Fibroblast of lung (primary cell): ENCODE measurements at places on chromosomes 3 and 15.

DNA sequence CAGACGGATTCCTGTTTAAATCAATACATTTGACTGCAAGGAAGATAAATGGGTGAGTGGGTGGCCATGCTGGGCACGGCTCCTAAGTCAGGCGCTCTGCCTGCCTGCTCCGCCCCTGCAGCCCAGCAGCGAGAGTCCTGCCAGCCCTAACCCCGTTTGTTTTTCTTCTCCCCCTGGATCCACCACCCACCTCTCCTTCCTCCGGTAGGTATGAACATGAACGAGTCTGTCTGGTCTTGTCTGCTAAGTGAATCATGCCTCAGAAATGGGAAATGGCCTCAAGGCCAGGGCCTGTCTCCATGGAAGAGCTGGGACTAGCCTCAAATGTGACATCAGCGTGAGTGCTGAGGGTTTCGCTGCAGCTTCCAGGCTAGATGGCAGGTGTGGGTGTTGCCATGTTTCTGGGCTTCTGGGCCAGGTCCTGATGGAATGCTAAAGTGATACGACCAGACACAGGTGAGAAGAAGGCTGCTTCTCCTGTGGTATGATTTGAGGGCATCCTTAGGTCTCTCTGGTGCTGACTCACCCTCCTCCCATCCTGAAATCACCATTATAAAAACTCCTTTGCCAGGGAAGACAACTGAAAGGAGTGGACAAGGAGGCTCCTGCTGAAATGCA is 5.6 kb upstream of the FEM1B start:
- DNase-seq: peak; percentile 95

DNA sequence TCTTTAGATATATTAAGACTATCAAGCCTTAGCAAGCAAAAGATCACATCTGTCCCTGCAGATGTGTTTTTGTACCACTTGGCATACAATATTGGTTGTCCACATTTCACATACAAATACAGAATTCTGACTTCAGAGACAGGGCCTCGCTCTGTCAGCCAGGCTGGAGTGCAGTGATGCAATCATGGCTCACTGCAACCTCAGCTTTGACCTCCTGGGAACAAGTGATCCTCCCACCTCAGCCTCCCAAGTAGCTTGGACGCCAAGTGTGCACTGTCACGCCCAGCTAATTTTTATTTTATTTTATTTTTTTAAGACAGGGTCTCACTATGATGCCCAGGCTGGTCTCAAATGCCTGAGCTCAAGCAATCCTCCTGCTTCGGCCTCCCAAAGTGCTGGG is 53.0 kb upstream of the ACTL6A start:
- no peak for DNase-seq

GRCh38 chr15:89761009-89761831 is 10.2 kb upstream of the MESP1 start:
- DNase-seq: no peak

GRCh38 chr3:14228681-14229470 is 50.3 kb downstream of the LSM3 start:
- no peak for DNase-seq

DNA sequence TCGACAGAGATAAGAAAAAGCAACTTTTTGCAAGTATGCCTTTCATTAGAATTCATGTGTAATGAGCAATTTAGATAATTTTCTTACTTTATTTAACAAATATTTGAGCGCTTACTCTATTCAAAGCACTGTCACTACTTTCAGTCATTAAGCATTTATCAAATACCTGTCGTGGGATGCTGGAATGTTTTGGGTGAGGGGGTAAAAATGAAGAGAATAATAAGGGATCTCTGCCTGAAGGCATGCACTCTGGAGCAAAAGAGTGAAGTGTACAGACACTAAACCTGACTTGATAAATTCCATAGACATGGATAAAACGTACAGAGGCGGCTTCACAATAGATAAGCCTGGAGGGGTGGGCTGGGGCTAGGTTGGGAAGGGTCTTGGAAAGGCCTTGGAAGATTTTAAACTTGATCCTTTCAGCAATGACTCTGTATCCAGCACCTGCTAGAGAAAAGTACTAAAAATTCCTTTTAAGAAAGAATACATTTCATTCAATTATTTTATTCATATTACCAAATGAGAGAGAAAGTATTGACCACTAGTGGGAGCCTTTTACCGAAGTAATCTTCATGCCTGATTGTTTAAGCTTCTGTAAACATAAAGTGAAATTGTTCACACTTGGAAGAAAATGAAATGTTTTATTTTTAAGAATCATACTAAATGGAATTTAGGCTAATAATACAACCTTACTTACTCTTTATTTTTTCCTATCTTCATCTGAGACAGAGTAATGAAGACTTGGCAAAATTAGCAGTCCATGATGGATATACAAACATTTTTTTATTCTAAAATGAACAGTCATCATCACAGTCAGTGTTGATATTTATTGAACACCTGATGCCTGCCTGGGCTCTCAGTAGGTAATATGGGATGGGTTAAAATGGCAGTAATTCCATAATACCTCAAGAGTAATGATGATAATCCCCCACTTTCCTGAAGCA is 113.2 kb downstream of the PPP2R3A start:
- DNase-seq: no peak

- no peak for DNase-seq
Observed at GRCh38 chr3:12312010-12312409, 23.1 kb downstream of the PPARG start.

DNA sequence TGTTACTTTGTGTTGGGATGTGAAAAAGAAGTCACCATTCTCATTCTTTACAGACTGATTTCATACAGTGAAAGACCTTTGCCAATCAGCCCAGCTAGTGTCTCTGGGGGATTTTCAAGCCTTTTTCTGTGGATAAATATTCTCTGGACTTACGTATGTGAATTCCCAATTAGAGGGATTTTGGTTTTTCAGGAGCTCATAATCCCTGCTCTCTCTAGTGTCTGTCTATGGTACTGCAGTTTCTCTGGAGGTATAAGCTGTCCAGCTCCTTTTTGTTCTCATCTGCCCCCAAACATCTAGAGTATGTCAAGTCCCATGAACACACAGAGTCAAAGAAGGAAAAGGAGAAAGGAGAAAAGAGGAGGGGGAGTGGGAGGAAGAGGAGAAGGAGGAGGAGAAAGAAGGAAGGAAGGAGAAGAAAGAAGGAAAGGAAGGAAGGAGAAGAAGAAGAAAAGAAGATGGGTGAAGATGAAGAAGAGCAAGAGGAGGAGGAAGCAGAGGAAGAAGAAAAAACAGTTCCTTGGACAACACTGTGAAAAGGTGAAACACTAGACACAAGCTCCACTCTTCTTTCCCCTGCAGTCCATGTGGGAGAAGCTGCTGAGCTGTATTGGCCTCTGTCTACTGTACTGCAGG is 218.6 kb downstream of the GREM1 start:
- DNase-seq: peak; percentile 79

GRCh38 chr3:186281176-186281575 is 80.9 kb downstream of the DGKG start:
- DNase-seq: peak; percentile 68

- no peak for DNase-seq
Observed at GRCh38 chr15:100596792-100597191, 5.2 kb downstream of the LINS1 start.

DNA sequence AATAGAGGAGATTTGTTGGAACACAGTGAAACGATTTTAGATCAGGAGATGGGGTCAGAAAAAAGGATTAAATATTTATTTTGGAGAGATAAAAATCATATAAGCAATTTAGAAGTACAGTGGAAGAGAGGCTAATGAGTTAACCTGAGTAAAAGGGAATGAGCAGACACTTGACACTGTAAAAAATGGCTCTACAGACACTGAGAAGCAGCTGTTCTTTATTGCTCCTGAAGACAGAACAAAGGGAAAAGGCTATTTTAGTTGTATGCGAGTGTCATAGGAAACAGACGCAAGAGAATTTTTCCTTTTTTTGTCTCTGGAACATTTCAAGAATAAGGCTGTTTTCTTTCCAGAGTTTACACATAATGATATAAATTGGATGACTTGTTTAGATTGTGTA is 34.3 kb downstream of the ASTE1 start:
- DNase-seq: no peak

GRCh38 chr3:150577855-150578254 is 25.3 kb upstream of the SELENOT start:
- DNase-seq: no peak

- DNase-seq: peak; percentile 65
Observed at GRCh38 chr15:63221346-63221745, 31.9 kb downstream of the RAB8B start.

- DNase-seq: no peak
Observed at GRCh38 chr3:172057059-172057458, 17.7 kb downstream of the FNDC3B start.

DNA sequence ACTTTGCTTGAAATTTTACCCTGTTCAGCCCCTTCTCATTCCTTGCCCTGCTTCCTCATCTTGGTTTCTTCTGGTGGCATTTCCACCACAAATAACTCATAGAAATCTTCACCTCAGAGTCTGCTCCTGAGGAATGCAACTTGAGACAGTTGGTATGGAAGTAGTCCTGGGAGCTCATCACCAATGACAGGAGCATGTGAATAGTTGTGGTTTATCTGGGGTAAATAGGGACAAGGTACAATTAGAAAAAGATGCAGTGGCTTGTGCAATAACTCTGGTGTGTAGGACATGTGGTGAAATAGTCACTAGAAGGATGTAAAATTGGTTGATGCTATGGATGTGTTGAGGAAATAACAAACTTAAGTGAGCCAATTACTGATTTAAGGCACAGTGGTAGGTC is 72.7 kb upstream of the CHRNA7 start:
- no peak for DNase-seq

DNA sequence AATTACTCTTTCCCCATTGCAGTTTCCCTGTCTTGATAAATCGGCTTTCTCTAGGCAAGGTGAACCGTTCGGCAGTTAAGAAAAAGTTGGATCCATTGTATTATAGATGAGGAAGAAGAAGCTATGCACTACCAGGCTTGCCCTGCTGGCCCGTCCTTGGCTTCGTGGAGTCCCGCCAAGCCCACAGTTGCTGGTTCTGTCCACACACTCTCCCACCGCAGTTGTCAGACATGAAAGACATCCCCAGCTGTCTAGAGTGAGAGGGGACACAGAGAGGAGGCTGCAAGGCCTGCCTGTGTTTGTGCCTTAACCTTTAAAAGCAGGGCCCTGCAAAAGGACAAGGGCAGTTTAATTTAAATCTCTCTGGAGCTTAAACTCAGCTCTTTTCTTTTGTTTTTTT is 47.2 kb upstream of the PLCL2 start:
- no peak for DNase-seq

DNA sequence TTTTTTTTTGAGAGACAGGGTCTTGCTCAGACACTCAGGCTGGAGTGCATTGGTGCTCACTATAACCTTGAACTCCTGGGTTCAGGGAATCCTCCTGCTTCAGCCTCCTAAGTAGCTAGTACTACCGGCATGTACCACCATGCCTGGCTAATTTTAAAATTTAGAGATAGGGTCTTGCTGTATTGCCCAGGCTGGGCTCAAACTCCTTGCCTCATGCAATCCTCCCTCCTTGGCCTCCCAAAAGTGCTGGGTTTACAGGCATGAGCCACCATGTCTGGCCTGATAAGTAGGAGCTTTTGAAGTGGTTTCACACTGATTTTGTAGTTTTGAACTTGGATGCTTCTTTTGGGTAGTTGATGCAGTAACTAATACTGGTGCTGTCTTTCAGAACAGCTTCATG is 7.8 kb downstream of the MAP2K1 start:
- DNase-seq: no peak

- DNase-seq: no peak
Observed at GRCh38 chr3:38490281-38491030, 5.7 kb upstream of the EXOG start.

DNA sequence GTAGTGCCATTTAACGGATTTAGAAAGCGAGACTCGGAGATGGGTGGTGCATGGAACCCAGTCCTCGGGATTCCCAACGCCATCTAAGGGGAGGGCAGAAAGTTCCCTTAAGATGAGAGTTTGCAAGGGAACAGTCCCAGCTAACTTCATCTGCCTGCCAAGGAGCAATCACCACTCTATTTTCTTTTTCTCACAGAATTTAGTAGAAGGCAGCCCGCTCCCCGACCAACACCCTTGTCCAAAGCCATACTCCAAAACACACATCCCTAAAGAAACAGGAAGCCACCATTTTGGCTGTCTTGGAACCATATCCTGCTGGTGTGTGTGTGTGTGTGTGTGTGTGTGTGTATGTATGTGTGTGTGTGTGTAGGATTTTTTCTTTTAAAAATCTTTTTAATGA is 7.1 kb upstream of the FGD5 start:
- no peak for DNase-seq

DNA sequence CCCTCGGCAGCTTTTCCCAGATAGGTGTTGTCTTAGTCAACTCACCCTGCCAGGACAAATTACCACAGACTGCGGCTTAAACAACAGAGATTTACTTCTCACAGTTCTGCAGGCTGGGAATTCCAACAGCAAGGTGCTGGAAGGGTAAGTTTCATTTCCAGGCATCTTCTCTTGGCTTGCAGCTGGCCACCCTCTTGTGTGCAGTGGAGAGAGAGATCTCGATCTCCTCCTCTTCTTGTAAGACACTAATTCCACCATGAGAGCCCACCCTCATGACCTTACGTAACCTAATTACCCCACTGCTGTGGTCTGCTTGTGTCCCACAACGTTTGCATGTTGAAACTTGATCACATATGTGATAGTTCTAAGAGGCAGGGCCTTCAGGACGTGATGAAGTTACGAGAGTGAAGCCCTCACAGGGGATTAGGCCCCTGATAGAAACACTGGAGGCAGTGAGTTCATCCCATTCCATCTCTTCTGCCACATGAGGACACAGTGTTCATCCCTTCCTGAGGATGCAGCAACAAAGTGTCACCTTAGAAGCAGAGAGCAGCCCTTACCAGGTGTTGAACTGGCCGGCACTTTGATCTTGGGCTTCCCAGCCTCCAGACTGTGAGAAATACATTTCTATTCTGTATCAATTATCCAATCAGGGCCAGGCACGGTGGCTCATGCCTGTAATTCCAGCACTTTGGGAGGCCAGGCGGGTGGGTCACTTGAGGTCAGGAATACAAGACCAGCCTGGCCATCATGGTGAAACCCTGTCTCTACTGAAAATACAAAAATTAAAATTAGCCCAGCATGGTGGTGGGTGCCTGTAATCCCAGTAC is 247.7 kb downstream of the PLCL2 start:
- DNase-seq: no peak

DNA sequence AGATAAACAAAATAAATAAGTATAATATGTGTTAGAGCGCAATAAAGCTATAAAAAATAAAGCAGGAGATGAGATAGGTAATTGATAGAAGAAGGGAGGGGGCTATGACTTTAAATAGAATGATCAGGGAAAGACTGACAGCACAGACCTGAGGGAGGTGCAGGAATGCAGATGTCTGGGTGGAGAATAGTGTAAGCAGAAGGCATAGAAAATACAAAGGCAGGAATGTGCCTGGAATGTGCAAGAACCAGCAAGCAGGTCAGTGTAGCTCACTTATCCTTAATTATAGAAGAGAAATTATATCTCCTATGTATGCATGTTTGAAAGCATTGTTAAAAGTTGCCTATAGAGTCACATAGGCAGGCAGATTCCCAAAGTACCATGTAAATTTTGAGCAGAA is 239.4 kb upstream of the SOX14 start:
- no peak for DNase-seq

- no peak for DNase-seq
Observed at GRCh38 chr3:66199089-66199473, 21.7 kb upstream of the SLC25A26 start.
